ENCODE measurements at places on chromosomes 11 and 22.
A peak's percentile ranks its signal among the peaks of the same experiment; 100 is the strongest.

DNA sequence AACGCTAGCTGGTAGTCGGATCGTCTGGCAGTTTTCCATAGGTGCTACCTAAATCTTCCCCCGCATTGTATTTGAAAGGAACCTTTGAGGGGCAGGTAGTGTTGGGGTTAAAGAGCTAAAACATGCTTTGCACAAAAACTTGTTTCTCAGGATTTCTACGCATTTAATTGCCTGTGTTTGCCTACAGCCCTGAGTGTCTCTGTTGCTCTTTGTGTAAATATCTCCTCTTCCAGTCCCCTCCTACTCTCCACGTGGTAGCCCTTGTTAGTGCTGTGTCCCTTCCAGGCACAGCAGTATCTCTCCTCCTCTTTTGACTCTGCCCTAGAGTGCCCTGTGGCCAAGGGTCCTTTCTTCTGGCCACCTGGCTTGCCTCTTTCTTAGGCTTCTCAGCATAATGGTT, 81.7 kb downstream of the BARX2 start:
- no peak for DNase-seq

DNA sequence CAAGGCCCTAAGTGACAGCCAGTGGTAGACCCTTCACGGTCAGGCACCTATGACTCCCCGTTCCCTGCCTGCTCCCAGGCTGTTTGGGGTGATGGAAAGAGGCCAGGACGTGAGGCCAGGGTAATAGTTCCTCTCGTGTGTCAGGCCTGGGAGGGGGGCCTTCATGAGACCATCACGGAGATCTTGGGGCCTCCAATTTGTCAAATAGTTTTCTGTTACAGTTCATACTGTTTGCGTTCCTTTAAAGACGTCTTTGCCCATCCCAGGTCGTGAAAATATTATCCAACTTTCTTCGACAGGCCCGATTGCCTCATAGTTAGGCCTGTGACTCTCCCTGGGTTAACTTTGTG, 62.2 kb upstream of the KCNQ1OT1 start:
- DNase-seq: no peak

DNA sequence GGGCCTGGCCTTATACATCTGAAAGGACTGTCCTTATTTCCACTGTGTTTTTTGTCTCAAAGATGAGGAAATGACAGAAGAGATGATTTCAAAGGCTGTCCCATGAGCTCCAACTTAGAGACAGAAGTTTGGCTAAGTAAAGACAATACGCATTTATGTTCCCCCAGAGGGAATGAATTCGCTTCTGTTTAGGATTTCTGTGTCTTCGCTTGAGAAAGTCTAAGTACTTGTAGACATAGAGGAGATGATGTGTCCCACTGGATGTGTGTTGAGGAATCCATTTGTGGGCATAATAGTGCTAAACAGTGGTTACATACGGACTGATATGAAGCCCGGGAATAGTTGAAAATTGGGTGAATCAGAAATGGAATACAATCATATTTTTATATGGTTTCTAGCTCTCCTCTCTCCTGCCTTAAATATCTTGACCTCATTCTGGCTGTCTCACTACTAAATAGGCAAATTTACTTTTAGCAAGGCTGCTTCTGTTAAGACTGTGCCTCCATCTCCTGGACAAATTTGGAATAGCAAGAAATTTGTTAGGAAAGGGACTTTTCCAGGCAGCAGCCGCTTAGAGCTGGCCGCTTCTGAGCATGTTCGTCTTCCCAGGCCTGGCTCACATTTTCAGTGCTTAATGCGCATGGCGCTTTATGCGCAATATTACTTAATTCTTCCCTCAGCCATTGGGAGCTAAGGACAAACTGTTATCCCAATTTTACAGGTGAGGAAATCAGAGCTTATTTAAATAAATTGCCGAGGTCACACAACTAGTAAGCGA, 1.9 kb upstream of the PEX26 start:
- no peak for DNase-seq

- no peak for DNase-seq
These were observed 138.7 kb downstream of the TRIM29 start for GRCh38 chr11:119999220-119999619.

DNA sequence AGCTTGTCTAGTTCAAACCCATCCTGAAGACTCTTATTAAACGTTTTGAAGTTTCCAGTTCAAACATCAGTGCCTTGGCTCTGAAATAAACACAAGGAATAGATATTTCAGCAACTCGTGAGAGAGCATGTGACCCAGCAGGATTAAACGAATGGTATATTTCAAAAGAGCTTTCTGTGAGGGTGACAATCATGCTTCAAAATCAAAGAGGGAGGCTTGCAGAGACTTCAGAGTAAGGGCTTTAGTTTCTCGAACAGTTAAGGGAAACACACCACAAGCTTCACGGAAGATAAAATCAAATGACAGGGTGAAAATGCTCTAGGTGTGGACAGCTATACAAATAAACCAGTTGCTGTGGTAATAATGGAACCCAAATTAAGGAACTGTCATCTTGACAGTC, 1.4 kb downstream of the HPS4 start:
- no peak for DNase-seq

GRCh38 chr11:108927791-108928545, 263.1 kb downstream of the DDX10 start:
- no peak for DNase-seq

GRCh38 chr22:31084811-31085492, 3.8 kb downstream of the SMTN start:
- DNase-seq: peak; percentile 35

GRCh38 chr11:132099692-132100091, 729.3 kb downstream of the NTM start:
- no peak for DNase-seq

DNA sequence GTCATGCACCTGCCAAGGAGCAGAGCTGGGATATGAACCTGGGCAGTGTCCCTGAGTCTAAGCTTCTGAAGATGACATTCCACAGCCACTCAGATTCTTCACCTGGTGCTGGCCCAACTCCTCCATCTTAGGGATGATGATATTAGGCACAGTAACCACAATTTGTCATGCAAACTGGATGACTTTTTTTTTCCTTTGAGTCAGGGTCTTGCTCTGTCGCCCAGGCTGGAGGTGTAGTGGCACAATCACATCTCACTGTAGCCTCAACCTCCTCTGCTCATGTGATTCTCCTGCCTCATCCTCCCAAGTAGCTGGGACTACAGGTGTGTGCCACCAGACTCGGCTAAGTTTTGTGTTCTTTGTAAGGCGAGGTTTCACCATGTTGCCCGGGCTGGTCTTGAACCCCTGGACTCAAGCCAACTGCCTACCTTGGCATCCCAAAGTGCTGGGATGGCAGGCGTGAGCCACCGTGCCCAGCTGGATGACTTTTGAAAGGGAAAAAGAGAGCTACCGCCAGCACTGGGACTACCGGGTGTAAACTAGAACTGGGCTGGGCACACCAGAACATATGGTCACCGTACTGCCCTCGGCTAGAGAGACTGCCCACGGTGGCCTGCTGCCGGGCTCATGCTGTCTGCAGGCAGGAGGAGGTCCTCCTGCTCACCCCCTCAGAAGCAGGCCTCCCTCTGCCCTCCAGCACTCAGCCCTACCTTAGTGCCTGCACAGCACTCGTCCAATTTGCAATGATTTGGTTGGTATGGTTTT, 77.7 kb downstream of the NAT10 start:
- no peak for DNase-seq

- DNase-seq: peak; percentile 8
These were observed 710.6 kb upstream of the CCDC179 start for GRCh38 chr11:23570828-23571227.

- DNase-seq: peak; percentile 82
These were observed 29.6 kb upstream of the UPB1 start for GRCh38 chr22:24465566-24465965.

GRCh38 chr22:40610329-40610850, 26.1 kb downstream of the MRTFA start:
- DNase-seq: no peak

DNA sequence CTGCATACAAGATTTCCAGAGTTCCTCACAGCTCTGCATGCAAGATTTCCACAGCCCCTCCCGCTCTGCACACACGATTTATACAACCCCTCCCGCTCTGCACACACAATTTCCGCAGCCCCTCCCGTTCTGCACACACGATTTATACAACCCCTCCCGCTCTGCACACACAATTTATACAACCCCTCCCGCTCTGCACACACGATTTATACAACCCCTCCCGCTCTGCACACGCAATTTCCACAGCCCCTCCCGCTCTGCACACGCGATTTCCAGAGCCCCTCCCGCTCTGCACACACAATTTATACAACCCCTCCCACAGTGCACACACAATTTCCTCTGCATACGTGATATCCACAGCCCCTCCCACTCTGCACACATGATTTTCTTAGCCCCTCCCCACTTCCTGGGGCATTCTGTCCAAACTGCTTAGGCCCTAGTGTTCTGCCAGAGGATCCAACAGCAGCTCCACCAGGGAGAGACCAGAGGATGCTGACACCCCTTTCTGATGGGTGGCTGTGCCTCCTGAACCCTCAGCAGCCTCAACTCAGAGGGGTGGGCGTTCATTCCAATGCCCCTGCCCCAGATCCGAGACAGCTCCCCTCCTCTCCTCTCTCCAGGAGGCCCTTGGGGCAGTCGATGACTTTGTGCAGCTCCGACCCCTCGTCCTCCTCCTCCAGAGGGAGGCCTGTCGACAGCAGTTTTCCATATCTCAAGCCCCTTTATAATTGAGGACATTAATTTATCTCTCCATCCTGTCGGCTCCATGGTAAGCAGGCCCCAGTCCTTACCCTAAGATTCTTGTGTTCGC, 671.7 kb downstream of the BRD1 start:
- DNase-seq: no peak

- DNase-seq: no peak
These were observed 14.8 kb downstream of the OR51E2 start for GRCh38 chr11:4682623-4683419.

DNA sequence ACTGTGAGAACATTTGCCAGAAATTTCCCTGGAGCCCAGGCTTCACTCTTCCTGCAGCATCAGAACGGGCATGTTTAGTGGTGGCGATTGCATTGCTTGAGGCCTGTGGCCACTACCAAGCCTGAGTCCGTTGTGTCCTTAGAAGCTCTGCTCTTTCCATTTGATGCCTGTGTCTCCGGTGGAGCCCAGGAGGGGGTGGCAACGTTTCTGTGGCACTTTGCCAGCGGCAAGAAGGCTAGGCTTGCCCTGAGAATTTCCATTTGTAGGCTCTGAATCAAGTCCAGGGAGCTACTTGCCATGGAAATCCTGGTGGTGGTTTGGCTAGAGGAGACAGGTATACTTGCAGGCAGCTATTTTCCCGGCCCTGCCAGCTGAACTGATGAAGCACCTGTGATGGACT, 47.1 kb downstream of the ADAMTS8 start:
- DNase-seq: no peak

DNA sequence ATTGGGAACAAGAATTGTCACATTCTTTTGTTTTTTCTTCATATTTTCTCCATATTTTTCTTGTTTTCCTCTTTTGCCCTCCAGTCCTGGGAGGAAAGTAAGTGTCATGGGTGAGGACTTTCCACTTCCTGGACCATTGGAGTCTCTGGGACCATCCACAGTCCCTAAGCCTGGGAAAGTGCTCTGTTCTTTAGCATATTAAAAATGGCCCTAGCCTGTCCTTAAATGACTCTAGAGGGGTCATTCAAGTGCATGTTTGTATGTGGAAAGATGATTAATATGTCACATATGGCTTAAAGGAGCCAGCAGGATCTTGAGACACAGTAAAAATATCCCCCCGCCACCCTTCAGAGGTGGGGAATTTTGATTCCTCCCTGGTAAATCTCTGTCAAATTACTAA, 20.1 kb upstream of the SCGB1D1 start:
- DNase-seq: no peak

DNA sequence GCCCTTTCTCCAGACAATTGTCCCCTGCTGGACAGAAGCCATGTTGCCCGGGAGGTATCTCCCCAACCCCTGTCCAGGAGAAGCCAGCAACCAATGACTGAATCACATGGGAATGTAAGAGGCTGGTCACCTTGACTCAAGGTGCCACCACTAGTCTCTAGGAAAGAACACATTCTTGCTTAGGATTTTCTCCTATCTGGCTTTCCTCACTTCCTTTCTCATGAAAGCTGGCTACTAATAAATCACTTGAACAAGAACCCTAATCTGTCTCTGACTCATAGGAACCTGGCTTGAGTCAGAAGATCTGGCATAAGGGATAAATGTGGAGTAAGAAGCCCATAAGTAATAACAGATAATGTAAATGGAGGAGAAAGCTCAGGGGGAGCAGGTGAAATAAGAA, 101.4 kb upstream of the C11orf87 start:
- peak; percentile 78 for DNase-seq

All from retinal pigment epithelial cell (primary cell).